ENCODE measurements at places on chromosomes 6 and 20. TPM values are rescaled to one million over a fixed set of nuclear protein-coding genes. Genes with fewer than 3 reads are reported as not detected.

GRCh38 chr20:52958211-52958610 lies 13.9 kb upstream of the TSHZ2 start:
- DNase-seq, result no peak

The GTSF1L gene
- not detected for polyA plus RNA-seq

- no peak for DNase-seq
Observed at GRCh38 chr20:58033026-58033536, 195.4 kb downstream of the ANKRD60 start.

GRCh38 chr20:58374027-58374850 lies 14.8 kb upstream of the VAPB start:
- no peak for DNase-seq

The C4A gene
- 126 TPM for polyA plus RNA-seq

The HLA-DQA1 gene
- polyA plus RNA-seq, result 41.8 TPM

- no peak for DNase-seq
Observed at GRCh38 chr6:153591159-153591558, 447.9 kb upstream of the OPRM1 start.

- DNase-seq, result peak; percentile 64
Observed at GRCh38 chr6:145756170-145756662, 20.9 kb upstream of the EPM2A start.

GRCh38 chr6:15023448-15023847 lies 222.4 kb upstream of the JARID2 start:
- no peak for DNase-seq

The DACT2 gene
- polyA plus RNA-seq, result 0.60 TPM

The SLCO4A1 gene
- polyA plus RNA-seq, result 24.8 TPM

GRCh38 chr6:85111481-85112011 lies 338.3 kb upstream of the NT5E start:
- DNase-seq, result peak; percentile 39

DNA sequence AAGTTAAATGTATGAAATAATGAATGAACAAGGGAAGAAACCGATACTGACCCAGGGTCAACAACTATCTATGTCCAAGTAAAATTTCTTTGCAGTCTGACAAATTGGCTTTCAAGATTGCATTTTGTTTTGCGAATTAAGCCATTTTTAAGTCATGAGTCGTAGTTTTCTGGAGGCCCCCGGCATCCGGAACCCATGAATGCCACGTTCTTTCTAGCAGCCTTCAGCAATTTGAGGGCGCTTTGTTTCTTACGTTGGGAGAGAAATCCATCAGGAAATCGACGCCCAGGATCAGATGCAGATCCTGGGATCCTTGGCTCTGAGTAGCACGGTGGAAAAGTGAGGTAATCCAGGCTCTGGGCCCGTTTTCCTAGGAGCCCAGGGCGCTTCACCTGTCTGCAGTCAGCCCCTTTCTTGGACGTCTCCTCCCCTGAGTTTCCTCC lies 309 bp upstream of the ABRACL start:
- DNase-seq, result no peak

The PKIB gene
- polyA plus RNA-seq, result 0.60 TPM

The FUT9 gene
- polyA plus RNA-seq, result 0.23 TPM

DNA sequence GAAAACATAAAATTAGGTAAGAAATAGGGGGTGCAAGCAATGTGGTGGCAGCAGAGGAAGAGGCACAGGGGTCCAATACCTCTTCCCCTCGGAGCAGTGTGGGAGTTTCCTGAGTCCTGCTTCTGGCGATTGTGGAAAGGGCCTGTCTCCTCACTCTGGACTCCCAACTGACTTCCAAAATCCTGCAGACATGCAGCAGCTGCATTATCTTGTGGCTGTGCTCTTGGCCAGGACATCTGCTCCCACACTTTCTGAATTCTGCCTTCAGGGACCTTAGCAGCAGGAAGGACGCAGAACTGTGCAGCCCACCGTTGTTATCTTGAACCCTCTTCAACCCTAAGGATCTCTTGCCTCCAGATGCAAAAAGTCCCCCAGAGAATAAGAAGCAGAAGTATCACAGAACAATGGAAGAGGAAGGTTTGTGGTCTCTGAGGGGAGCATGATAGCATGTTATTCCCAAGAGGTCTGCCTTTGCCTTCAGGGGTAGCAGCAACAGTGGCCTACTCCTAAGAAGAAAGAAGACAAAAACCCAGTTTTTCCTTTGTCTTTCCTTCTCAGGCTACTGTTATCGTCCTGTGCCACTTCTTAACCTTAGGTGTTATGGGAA lies 102.5 kb upstream of the EMILIN3 start:
- no peak for DNase-seq

GRCh38 chr20:62452475-62453095 lies 23.2 kb downstream of the GATA5 start:
- no peak for DNase-seq

- DNase-seq, result no peak
Observed at GRCh38 chr6:24016286-24016685, 109.7 kb upstream of the NRSN1 start.

DNA sequence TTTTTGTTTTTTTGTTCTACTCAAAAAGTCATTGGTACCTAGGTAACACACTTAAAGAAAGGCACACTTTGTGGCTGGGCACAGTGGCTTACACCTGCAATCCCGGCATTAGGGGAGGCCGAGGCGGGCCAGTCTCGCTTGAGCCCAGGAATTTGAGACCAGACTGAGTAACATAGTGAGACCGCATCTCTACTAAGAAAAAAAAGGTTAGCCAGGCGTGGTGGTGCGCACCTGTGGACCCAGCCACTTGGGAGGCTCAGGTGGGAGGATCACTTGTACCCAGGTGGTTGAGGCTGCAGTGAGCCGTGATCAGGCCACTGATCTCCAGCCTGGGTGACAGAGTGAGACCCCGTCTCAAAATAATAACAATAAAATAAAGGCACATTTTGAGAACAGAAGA lies 67.4 kb upstream of the BHLHE23 start:
- DNase-seq, result no peak

DNA sequence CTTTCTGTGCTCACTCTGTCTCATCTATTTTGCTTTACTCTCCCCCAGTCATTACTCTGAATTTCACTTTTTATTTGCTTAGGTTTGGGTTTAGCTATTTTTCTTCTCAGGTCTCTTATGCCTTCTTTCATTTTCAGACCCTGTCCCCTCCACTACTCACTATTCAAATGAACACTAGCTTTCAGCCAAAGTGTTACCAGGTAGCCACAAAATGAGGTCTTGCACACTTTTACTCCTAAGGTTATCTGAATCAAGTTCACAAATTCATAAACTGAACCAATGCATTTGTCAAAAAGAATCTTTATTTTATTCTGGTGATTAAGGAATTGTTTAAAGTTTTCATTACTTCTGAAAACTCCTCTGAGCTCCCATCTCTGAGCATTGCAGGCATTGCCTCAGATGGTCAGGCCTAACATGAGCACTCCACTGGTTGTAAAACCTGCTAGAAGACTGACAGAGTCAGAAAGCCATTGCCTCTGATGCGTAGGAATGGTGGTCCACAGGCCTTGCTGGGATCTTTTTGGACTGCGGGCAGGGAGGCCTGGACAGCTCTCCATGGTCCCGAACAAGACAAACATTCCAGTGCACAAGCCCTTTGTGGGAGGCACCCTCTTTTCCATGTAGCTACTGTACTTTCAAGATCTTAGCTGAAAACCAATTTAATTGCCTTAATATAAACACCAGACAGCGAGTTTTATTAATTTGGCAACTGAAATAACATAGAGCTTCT lies 48.5 kb downstream of the FYN start:
- no peak for DNase-seq

The MUCL3 gene
- not detected for polyA plus RNA-seq

- no peak for DNase-seq
Observed at GRCh38 chr6:399785-400534, 8.4 kb downstream of the IRF4 start.

DNA sequence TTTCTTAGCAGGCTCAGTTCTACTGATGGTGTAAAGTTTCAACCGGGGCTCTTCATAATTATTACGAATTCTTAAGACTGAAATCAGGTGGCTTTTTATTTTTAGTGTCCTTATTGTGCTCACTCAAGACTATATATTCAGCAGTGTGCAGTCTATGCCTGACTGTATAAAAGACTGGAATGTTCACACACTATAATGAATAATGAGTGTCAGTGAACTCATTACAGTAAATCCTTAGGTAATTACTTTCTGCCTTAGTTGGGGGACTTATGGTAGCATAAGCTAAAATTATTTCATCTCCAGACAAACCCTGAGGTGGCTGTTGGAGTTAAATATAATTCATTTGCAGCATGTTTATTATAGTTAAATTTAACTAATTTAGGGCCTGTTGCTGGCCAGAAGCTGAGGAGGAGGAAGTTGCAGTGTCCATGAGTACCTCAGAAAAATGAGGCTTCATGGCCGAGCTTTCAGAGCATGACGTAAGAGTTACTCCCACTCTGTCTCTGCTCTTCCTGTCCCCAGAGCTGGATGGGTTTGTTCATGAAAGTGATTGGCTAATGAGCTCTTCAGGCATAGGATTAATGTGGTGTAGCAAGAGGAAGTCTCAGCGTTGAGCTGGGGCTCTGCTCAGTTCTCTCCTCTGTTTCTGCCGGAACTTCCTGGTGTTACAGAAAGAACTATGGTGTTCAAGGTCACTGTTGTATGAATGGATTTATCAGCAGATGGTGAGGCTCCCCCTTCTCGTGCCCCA lies 335.7 kb downstream of the NRN1 start:
- DNase-seq, result no peak

The FNDC1 gene
- 0.84 TPM for polyA plus RNA-seq

The DEF6 gene
- 7.8 TPM for polyA plus RNA-seq

The FAM217A gene
- not detected for polyA plus RNA-seq

DNA sequence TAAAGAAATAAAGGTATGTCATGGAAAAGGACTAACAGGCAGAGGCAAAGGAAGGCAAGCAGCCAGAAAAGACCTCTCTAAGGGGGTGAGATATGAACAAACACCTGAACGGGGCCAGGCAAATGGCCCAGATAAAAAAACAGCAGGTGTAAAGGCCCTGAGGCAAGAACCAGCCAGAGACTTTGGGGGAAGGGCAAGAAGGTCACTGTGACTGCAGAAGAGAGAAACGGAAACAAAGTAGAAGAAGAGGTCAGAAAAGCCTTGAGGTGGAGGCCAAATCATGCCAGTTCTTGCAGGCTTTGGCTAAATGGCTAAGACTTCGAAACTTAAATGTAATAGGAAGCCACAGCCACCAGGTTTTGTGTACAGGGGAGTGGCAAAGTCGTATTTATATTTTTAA lies 30.8 kb downstream of the KIF16B start:
- DNase-seq, result no peak

- no peak for DNase-seq
Observed at GRCh38 chr6:135114355-135115145, 59.9 kb upstream of the HBS1L start.

GRCh38 chr6:18249271-18249670 lies 15.1 kb downstream of the DEK start:
- no peak for DNase-seq

DNA sequence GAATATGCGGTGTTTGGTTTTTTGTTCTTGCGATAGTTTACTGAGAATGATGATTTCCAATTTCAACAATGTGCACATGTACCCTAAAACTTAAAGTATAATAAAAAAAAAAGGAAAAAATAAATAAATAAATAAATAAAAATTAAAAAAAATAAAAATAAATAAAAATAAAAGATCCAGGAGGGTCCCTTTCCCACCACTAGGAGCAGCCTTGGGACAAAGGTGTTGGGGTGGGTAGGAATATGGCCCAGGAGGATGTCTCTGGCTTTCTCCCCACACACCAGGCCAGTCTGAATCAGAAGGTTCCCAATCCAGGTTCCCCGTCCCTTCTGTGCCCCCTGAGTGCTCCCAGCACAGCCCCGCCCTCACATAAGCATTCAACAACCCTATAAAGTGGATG lies 9.5 kb downstream of the LRFN2 start:
- no peak for DNase-seq

- no peak for DNase-seq
Observed at GRCh38 chr20:32539817-32540675, 45.1 kb downstream of the NOL4L start.

The RBPJL gene
- polyA plus RNA-seq, result not detected

GRCh38 chr6:40520084-40520483 lies 67.1 kb downstream of the LRFN2 start:
- no peak for DNase-seq

The BANF2 gene
- not detected for polyA plus RNA-seq

DNA sequence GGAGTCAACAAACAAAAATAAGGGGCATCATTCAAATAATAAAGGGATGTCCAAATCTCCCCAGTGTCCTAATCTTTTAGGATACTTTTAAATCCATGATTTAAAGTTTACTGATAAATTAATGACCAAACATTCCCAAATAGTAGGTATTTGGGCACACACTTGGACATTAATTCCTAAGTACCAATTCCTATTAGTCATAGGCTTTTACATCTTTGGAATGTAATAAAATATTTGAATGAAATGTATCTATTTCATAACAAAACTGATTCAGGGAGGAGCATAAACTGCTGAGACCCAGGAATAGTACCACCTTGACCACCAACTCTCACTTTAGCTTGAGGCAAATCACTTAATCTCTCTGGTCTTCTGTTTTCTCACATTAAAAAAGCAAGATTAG lies 44.3 kb downstream of the VGLL2 start:
- DNase-seq, result no peak

- DNase-seq, result no peak
Observed at GRCh38 chr6:52388790-52389189, 26.8 kb downstream of the PAQR8 start.

The CCN6 gene
- not detected for polyA plus RNA-seq

Measured in urinary bladder (tissue), 4 donors.